ENCODE measurements at places on chromosomes 12 and 14. TPM values are rescaled to one million over a fixed set of nuclear protein-coding genes. Genes with fewer than 3 reads are reported as not detected.

FOXG1 gene
- total RNA-seq, result not detected

ZFHX2 gene
- 0.76 TPM for total RNA-seq

CPSF2 gene
- 24.3 TPM for total RNA-seq

PPP1R1A gene
- 1.1 TPM for total RNA-seq

FAM181A gene
- not detected for total RNA-seq

CEBPE gene
- total RNA-seq, result not detected

DNA sequence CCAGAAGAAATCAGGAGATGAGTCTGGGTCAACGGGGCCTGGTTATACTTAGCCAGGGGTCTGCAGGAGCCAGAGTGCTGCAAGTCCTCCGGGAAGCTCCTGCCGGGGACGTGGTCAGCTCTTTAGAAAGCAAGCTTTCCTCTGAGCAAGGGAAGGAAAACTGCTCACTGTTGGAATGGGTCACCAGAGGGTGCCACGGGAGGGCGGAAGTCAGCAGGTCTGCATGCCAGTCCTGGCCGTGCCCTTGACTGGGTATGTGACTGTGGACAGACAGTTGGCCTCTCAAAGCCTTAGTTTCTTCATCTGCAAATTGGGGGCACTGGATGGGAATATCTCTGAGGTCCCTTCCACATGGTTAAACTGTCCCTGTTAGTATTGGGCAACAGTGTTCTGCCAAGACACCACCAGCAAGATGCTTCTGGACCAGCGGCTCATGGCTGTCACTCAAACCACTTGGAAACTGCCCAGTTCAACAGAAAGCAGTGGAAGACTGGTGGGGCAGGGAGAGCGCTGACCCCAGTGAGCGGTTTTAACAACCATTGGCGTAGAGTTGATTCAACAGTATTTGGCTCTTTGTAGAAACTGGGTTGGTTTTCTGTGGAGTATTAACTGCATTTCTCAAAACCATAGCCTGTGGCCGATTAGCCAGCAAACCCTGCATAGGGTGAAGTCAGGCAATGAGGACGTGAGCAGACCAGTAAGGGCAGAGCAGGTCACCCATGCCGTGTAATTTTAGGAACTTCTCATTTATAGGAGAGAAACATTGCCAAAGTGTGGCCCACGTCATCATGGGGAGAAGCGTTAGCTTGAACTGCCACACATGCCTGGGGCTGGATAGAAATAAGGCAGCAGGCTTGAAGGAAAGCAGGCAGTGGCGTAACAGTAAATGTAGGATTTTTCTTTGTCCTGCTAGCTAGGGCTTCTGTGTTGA, 163.9 kb upstream of the PRMT8 start:
- H3K27ac ChIP-seq, result no peak overlapping the region
- no peaks in the 10 kb centered on the region for H3K36me3 ChIP-seq
- DNase-seq, result no peak
- no peaks in the 10 kb centered on the region for H3K4me1 ChIP-seq
- no peaks in the 10 kb centered on the region for H3K27me3 ChIP-seq

DNA sequence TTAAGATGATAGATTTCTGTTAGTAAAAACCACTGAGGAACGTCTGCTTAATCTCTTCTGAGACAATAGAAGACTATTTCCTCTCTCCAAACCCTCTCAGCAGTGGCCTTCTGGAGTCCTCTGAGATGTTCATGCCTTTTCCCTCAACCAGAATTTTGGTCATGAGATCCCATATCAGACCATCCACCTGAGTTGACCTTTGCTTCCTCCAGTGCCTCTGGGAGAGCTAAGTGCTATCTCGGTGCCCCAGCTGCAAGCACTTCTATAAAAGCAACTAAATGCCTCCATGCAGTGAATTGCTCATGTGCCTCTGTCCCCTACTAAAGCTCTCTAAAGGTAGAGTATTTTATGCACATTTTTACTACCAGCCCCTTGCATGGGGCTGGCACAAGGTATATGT, 172.8 kb upstream of the BCL2L14 start:
- DNase-seq, result no peak
- H3K36me3 ChIP-seq, result no peaks in the 10 kb centered on the region
- no peaks in the 10 kb centered on the region for H3K4me1 ChIP-seq
- H3K27ac ChIP-seq, result no peak overlapping the region
